ENCODE measurements at places on chromosomes 4 and X.

GRCh38 chrX:2609431-2610238 is 81.5 kb upstream of the CD99 start:
- DNase-seq: no peak

GRCh38 chr4:123127218-123127617 is 204.8 kb upstream of the NUDT6 start:
- DNase-seq: no peak

- DNase-seq: peak; percentile 18
Observed at GRCh38 chr4:163673848-163674697, 179.6 kb downstream of the TMA16 start.

DNA sequence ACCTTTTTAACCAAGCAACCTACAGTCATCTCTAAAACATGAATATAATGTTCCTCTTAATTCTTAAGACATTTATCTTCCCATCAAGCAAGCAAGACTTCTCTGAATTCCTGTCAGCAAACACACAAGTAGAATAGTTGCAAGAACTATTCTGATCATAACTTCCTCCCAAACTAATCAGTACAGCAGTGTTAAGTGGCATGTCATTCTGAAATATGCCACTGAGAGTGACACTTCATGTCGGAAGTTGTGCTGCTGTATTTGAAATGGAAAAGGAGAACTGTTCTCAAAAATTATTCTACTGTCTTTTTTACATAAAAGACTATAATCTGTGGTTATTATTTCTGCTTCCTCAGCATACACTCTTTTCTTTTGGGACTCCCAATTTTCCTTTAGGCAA is 546.6 kb downstream of the PCDH18 start:
- DNase-seq: no peak

GRCh38 chr4:40594261-40595178 is 35.1 kb downstream of the RBM47 start:
- DNase-seq: no peak

- DNase-seq: no peak
Observed at GRCh38 chr4:25051534-25051933, 20.8 kb upstream of the LGI2 start.

GRCh38 chr4:123824524-123824923 is 427.9 kb downstream of the SPRY1 start:
- no peak for DNase-seq

GRCh38 chr4:172776203-172776861 is 392.3 kb upstream of the GALNT7 start:
- DNase-seq: no peak

DNA sequence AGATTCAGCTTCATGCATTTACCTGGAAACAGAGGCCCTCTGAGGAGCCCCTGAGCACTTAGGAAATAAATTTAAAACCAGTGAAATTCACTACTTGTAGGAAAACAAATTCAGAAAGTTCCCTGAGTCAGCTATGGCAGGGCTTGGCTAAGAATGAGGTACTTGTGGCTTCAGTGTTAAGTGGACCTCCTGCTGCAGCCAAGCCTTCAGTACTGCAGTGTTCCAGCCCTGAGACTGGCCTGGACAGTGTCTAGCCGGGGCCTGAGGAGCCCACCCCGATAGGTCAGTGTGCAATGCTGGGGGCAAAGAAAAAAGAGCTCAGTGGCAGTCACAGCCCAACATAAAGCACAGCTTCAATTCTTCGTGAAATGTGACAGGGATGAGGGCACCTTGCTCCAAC is 41.9 kb downstream of the F11 start:
- DNase-seq: no peak

- DNase-seq: no peak
Observed at GRCh38 chr4:41514766-41515481, 23.0 kb upstream of the LIMCH1 start.

- no peak for DNase-seq
Observed at GRCh38 chr4:86916392-86916791, 18.4 kb upstream of the AFF1 start.

- DNase-seq: no peak
Observed at GRCh38 chr4:182619660-182620059, 297.5 kb downstream of the DCTD start.

DNA sequence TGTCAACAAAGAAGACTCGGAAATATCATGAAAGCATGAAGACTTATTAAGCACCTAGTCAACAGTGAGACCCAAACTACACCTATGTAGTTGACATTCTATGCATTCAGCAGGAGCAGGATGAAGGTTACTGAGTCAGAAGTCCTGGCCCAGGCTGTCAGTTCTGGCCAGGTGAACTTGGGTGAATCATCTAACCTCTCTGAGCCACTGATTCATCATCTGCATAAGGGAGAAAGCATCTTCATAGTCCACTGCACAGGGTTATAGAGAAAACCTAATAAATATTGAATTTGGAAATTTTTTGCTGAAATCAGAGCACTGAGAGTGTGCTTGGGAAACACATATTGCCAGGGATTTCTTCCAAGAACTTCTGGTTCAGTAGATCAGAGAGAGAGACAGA is 296.0 kb upstream of the SFRP2 start:
- no peak for DNase-seq

GRCh38 chr4:80011636-80012236 is 61.3 kb downstream of the ANTXR2 start:
- no peak for DNase-seq

GRCh38 chr4:130336585-130337217 is 1240.7 kb downstream of the C4orf33 start:
- DNase-seq: no peak

- no peak for DNase-seq
Observed at GRCh38 chrX:39516427-39516841, 581.3 kb downstream of the BCOR start.

- no peak for DNase-seq
Observed at GRCh38 chr4:88481537-88481936, 24.6 kb downstream of the HERC5 start.

DNA sequence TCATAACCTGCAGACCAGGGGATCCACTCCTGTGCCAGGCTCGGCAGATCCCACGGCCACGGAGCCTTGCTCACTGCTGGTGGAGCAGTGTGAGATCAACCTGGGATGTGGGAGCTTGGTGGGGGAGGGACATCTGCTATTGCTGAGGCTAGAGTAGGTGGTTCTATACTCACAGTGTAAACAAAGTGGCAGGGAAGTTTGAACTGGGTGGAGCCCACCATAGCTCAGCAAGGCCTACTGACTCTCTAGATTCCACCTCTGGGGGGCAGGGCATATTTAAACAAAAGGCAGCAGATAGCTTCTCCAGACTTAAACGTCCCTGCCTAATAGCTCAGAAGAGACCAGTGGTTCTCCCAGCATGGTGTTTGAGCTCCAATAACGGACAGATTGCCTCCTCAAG is 54.7 kb upstream of the EPHA5 start:
- no peak for DNase-seq

DNA sequence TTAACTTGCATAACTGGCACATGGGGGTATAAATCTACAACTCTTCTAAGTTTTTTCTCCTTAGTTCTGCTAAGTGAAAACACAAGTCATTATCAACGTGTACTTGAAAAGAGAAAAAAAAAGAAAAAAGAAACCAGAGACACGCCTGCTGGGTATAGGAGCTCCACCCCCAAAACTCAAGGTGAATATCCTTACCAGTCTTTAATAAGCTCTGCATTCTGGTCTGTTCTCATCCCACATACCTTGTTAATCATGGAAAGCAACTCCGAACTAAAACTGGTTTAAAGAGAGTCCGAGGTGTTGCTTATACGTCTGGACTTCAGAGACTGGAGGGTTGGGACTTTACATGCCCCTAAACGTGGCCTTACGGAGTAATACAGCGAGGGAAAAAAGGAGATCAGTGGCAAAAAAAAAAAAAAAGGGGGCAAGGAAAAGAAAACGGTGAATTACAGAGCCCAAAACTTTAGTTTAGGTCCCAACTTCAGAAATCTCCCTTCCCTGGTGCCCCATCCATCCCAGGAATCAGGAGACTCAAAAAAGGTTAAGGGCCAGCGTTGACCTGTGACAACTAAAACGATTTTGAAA is 1.0 kb downstream of the PGRMC2 start:
- DNase-seq: peak; percentile 4

- DNase-seq: no peak
Observed at GRCh38 chr4:123869286-123870215, 473.0 kb downstream of the SPRY1 start.

- no peak for DNase-seq
Observed at GRCh38 chr4:7944599-7945220, 5.0 kb upstream of the AFAP1 start.

DNA sequence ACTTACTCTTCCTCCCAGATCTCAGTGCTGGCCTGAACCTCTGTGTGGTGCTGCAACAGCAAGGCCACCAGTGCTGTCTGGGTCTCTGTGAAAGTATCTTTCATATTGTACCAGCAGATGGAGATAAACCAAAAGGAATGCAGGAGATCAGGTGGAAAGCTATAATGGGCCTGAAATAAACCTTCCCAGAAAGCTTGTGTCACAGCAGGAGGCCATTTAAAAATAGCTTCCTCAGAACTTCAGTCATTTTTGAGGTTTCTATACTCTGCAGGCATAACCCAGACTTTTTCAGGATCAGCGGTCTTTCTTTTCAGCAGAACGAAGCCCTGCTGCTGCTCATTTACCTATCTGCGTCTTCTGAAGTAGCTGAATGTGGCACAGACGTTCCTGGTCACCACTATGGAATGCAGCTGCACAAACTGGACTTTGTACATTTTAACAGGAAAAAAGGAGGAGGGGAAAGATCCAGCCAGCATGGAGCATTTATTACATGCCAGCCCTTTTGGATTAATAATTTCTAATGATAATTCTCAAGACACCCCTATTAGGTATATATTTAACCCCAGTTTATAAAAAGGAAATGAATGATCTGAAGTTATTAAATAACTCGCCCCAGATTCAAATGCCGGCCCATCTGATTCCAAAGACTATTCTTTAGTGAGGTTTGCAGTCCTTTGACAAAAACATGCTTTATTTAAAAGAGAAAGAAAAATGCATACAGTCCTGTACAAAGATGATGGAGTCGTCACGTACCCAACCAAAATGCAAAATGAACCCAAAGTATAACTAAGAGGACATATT is 119.7 kb downstream of the NFKB1 start:
- DNase-seq: no peak

DNA sequence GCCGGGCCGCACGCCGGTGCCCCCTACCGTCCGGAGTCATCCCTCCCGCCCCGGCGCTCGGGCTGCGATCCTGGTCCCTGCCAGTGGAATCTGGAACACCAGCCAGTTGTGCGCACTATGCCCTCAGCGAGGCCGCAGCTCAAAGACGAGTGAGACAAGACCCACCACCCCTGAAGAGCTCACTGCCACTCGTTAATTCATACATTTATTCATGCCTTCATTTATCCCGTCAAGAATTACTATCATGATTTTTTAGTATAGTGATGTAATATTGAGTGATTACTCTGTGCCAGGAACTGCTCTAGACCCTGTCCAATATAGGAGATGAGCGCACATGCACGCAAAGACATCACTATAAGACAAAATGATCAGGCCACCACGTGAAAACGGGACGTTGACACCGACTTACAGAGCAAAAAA is 247 bp upstream of the PPA2 start:
- no peak for DNase-seq

DNA sequence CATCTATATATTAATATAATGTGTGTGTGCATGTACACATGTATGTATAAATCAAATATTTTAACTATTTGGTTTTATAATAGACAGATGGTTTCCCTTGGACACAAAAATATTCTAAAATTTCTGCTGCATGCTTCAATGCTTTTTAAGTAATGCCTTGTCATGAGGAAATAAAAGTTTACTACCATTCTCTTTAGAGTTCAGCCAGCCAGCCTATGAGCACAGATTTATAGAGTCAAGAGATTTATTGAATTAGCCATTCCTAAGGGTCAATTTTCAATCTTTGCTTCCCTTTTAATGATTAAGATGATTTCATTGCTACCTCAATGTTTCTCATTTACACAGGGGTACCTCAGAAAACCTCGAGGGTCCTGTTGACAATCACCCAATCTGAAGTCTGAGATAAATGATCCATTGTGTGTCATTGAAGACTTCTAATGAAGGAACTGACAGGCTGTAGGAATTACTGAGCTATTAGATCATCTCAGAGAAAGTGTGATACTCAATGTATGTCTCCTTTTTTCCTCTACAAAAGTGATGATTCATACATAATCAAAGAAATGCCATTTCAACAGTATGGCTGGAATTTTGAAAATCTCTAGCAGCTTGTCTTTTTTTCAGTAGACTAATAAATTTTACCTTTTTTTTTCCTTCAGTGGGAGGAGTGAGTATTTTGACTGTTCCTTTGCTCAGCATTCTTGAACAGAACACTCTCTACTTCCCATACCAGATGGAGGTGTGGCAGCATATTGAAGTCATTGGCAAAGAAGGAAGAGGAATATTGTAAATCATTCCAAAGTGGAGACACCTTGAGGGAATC is 222.6 kb upstream of the PCDH18 start:
- DNase-seq: no peak

- DNase-seq: no peak
Observed at GRCh38 chr4:7901311-7901885, 38.3 kb downstream of the AFAP1 start.

GRCh38 chr4:71367546-71367945 is 28.7 kb downstream of the SLC4A4 start:
- no peak for DNase-seq

- no peak for DNase-seq
Observed at GRCh38 chr4:132709056-132709455, 440.0 kb upstream of the PCDH10 start.

- no peak for DNase-seq
Observed at GRCh38 chrX:113330416-113330815, 489.8 kb upstream of the AMOT start.

DNA sequence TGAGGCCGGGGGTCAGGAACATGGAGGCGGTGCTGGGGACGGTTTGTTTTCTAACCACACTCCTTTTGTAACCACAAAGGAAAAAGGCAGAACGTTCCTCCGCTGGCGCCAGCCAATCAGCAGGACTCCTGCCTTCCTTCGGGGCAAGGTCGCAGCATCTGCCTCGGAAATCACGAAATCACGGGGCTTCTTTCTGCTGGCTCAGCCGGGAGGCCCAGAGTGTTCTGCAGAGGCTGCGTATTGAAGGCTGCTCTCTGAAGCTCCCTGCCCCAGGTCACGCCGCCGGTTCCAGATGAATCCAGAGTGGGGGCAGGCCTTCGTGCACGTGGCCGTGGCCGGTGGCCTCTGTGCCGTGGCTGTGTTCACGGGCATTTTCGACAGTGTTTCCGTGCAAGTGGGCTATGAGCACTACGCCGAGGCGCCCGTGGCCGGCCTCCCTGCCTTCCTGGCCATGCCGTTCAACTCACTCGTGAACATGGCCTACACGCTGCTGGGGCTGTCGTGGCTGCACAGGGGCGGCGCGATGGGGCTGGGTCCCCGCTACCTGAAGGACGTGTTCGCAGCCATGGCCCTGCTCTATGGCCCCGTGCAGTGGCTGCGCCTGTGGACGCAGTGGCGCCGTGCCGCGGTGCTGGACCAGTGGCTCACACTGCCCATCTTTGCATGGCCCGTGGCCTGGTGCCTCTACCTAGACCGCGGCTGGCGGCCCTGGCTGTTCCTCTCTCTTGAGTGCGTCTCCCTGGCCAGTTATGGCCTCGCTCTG is 9.4 kb downstream of the TMEM187 start:
- DNase-seq: peak; percentile 39
